ENCODE measurements at places on chromosomes 12 and 14. TPM values are rescaled to one million over a fixed set of nuclear protein-coding genes. Genes with fewer than 3 reads are reported as not detected.

MIP gene
- total RNA-seq, result not detected

LHX5 gene
- 4.8 TPM for total RNA-seq

SSPN gene
- 16.6 TPM for total RNA-seq

SIX6 gene
- 0.69 TPM for total RNA-seq

ZFYVE26 gene
- 20.1 TPM for total RNA-seq
